ENCODE measurements at places on chromosomes 7 and 10. TPM values are rescaled to one million over a fixed set of nuclear protein-coding genes. Genes with fewer than 3 reads are reported as not detected.

Gene VPS26A
- 39.0 TPM for total RNA-seq

DNA sequence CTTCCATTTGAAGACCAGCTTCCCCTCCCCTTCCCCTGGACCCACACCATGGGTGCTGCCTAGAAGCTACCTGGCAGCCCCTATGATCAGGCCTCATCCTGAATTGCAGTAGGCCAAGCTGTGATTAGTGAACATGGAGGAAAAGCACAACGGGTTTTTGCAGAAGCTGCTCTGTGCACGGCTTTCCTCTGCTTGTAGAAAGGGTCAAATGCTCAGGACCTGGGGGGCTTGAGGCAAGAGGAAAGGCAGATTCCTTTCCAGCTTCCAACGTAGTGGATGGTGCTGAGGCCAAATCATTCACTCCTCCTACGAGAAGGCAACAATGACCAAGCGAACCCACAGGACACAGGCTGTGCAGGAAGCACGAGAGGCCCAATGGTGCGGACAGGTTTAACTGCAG, 410.3 kb upstream of the SHH start:
- no peak overlapping the region for H3K27ac ChIP-seq
- DNase-seq = no peak
- no peaks in the 10 kb centered on the region for H3K36me3 ChIP-seq
- no peaks in the 10 kb centered on the region for H3K4me1 ChIP-seq

- H3K4me3 ChIP-seq = peak overlapping the region; percentile 16
- peaks cover 84% of the 10 kb centered on the region for H3K4me1 ChIP-seq
- no peak for DNase-seq
- peak overlapping the region; percentile 77 for H3K27ac ChIP-seq
These were observed 6.0 kb downstream of the KIF5B start for GRCh38 chr10:32050177-32050576.

DNA sequence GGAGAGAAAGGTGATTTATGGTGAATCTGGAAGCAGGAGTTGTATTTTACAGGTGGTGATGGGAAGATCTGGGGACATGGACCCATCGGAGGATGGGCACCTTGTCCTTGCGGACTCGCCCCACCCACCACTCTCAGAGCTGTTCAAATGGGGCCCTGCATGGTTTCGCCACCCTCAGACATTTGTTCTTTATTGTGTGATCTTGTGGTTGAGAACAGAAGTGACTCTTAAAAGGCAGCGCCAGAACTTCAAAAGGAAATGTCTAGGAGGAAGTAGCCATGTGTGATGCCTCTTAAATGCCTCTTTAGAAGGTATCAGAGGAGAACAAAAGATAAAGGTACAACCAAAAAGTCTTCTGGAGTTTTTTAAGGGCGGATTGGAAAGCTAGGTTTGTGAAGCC, 205.7 kb downstream of the KIAA1217 start:
- H3K27me3 ChIP-seq = no peaks in the 10 kb centered on the region
- H3K27ac ChIP-seq = no peak overlapping the region
- H3K4me3 ChIP-seq = no peak overlapping the region
- no peak for DNase-seq
- H3K4me1 ChIP-seq = no peaks in the 10 kb centered on the region
- H3K36me3 ChIP-seq = no peaks in the 10 kb centered on the region

DNA sequence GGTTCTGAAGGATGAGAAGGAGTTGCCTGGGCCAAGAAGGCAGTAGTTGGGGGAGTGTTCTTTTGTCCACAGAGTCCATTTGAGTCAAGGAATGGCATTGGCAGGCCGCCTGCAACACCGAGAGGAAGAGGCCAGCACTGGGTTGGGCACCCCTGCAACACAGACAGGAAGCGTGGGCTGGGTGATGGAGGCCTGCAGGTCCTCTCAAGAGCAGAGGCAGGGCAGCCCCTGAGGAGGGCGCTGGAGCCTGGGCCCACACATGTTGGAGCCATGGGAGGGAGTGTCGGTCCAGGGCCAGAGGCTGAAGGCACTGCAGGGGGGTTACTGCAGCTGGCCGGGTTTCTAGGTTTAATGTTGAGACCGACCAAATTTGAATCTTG, 137.3 kb downstream of the PTPN20 start:
- no peaks in the 10 kb centered on the region for H3K27me3 ChIP-seq
- no peak overlapping the region for H3K27ac ChIP-seq
- peaks cover 17% of the 10 kb centered on the region for H3K4me1 ChIP-seq
- DNase-seq = no peak
- H3K4me3 ChIP-seq = no peak overlapping the region

DNA sequence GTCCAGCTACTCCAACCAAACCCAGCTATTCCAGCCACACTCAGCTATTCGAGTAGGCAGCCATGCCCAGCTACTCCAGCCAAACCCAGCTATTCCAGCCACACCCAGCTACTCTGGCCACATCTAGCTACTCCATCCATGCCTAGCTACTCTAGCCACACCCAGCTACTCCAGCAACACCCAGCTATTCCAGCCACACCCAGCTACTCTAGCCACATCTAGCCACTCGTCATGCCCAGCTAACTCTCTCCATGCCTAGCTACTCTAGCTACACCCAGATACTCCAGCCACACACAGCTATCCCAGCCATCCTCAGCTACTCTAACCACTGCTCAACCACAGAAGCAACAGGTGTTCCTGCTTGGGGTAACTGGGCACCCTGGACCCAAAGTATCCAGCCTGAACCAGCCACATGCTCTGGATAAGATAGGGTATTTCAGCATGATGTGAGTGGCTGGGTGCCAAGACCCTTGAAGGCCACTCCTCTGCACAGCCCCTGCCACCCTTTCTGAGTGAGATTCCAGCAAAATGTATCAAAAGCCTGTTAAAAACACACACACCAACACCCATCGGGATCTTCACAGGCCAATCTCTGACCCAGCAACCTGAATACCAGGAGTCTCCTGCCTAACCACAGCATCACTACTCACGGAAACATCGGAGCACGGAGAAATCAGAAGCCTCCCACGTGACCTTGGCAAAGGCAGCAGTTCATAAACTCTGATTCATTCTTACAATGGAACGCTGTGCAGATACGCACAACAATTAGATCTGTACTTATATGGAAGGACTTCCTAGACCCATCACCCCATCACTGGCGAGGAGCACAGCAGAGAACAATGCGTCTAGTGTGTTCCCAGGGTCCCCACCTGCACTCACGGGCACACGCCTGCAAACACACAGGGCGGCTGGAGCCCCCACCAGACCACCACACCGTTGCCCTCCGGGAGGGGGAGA, 51.8 kb upstream of the DNAAF5 start:
- H3K4me3 ChIP-seq = no peak overlapping the region
- H3K27ac ChIP-seq = no peak overlapping the region
- no peak for DNase-seq
- H3K27me3 ChIP-seq = no peaks in the 10 kb centered on the region
- H3K4me1 ChIP-seq = no peaks in the 10 kb centered on the region

- DNase-seq = peak; percentile 30
- H3K4me3 ChIP-seq = peak overlapping the region; percentile 87
- H3K27ac ChIP-seq = no peak overlapping the region
- no peaks in the 10 kb centered on the region for H3K36me3 ChIP-seq
- peaks cover 80% of the 10 kb centered on the region for H3K4me1 ChIP-seq
These were observed 9.4 kb upstream of the GATA3 start for GRCh38 chr10:8044908-8045725.

DNA sequence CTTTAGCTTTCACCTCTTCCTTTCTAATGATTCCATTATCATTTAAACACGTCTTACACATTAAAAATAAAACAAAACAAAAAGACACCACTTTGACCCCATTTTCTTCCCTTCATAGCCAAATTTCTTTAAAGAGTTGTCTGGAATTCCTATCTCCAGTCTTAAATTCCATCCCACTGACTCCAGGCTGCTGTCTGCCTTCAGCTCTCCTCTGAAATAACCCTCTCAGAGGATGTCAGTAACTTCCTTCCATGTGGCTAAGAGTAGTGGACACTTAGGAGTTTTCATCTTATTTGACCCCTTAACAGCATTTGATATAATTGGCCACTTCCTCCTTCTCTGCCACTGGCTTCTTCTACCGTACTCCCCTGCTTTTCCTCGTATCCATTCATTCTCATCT, 69.6 kb upstream of the MKX start:
- H3K27me3 ChIP-seq = no peaks in the 10 kb centered on the region
- H3K4me3 ChIP-seq = no peak overlapping the region
- H3K27ac ChIP-seq = no peak overlapping the region
- no peaks in the 10 kb centered on the region for H3K4me1 ChIP-seq
- H3K36me3 ChIP-seq = no peaks in the 10 kb centered on the region
- DNase-seq = no peak

DNA sequence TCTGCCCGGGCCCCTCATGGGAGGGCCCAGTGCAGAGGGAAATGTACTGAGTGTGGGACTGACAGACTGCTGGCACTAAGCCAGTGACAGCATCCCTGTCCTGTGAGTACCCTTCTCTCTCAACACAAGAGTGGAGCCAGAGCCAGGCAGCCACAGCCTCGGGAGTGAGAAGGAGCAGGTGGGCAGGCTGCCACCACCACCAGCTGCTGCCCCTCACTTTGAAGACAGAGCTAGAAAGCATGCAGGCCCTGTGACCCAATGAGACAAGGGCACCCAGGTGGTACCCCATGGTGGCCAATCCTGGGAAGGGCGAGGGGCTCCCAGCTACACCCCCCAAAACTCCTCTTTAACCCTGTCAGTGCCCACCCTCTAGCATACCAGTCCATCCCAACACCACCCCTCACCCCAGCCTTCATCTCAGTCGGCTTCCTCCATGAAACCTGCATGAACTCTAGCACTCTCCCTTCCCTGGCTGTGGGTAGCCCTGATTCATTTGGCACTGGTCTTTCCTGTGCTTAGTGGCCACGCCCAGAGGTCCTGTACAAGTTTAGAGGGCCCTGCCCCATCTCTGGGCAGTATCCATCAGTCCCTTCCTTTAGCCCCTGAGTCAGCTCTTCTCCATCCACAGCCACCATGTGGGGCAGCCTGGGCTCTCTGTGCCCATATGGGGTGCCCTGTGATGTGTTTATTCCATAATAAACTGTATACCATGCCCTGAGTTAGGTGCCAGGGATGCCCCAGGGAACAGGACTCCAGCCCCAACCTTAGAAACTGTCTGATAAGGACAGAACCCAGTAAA, 207.0 kb upstream of the ZMIZ1 start:
- H3K4me1 ChIP-seq = no peaks in the 10 kb centered on the region
- H3K36me3 ChIP-seq = no peaks in the 10 kb centered on the region
- H3K27me3 ChIP-seq = no peaks in the 10 kb centered on the region
- no peak overlapping the region for H3K4me3 ChIP-seq
- DNase-seq = no peak
- H3K27ac ChIP-seq = no peak overlapping the region

DNA sequence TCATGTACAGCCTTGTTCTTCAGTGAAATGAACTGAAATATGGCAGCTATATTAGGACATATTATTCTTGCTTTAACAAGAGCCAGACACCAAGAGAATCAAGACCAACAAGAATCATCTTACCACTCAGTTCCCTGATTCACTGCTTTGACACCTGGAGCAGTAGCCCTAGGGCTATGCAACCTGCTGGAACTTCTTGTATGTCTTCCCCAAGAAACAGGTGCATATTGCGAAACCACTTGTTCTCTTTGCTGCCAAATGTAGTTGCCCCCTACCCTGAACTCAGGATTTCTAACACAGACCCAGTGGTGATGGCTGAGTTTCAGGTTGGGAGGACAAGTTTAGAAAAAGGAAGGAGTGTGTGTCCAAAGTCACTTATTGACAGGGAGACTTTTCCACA, 46.1 kb downstream of the WIPF3 start:
- no peaks in the 10 kb centered on the region for H3K4me1 ChIP-seq
- no peak overlapping the region for H3K4me3 ChIP-seq
- H3K36me3 ChIP-seq = no peaks in the 10 kb centered on the region
- no peak for DNase-seq

DNA sequence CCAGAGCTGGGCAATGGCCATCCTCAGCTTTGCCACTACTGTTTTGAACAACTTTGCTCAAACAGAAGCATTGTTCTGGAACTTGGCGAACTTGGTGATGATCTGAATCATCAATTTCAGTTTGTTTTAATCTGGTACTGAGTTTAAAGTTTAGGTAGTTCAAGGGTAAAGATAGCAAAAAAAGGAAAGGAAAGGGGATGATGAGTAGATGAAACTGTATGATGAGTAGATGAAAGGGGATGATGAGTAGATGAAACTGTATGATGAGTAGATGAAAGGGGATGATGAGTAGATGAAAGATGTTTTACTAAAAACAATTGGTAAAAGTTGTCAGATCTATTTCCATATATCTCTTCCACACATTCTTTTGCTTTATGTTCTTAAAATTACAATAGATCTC, 737.0 kb downstream of the LRMDA start:
- no peaks in the 10 kb centered on the region for H3K27me3 ChIP-seq
- H3K27ac ChIP-seq = no peak overlapping the region
- peaks cover 3% of the 10 kb centered on the region for H3K36me3 ChIP-seq

GRCh38 chr10:83666762-83667161, 472.5 kb upstream of the GHITM start:
- no peak overlapping the region for H3K4me3 ChIP-seq
- no peak overlapping the region for H3K27ac ChIP-seq
- H3K36me3 ChIP-seq = no peaks in the 10 kb centered on the region
- no peaks in the 10 kb centered on the region for H3K4me1 ChIP-seq
- no peaks in the 10 kb centered on the region for H3K27me3 ChIP-seq

GRCh38 chr7:28166982-28167715, 13.4 kb downstream of the JAZF1 start:
- peaks cover 18% of the 10 kb centered on the region for H3K4me1 ChIP-seq
- no peaks in the 10 kb centered on the region for H3K36me3 ChIP-seq
- H3K4me3 ChIP-seq = no peak overlapping the region
- no peaks in the 10 kb centered on the region for H3K27me3 ChIP-seq

DNA sequence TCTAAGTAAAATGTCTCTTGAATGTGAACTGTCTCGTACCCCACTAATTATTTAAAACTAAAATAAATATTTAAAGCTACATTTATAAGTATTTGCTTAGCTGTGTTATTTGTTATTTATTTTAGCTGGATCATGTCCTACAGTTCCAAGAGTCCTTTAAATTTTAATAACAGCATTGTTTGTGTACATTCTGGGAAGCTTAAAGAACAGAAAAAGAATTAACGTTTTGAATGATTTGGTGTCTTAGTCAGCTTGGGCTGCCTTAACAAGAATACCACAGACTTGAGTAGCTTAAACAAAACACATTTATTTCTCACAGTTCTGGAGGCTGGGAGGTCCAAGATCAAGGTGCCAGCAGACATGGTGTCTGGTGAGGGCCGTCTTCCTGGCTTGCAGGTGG, 107.4 kb downstream of the ITIH5 start:
- H3K27ac ChIP-seq = no peak overlapping the region
- no peak overlapping the region for H3K4me3 ChIP-seq
- no peaks in the 10 kb centered on the region for H3K27me3 ChIP-seq
- H3K4me1 ChIP-seq = no peaks in the 10 kb centered on the region

DNA sequence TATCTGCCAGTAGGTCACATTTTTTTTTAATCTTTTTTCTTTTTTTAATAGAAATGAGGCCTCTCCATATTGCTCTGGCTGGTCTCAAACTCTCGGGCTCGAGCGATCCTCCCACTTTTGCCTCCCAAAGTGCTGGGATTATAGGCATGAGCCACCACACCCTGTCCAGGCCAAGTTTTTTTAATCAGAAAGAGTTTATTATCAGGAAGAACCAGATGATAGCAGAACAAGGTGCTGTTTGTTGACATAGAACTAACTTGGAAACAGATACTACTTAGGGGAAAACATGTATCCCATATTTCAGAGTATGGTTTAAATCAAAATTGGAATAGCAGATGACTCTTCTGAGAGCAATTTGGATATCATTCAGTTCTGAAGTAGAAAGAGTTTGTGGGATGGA, 118.6 kb downstream of the NRF1 start:
- peaks cover 4% of the 10 kb centered on the region for H3K36me3 ChIP-seq
- peak overlapping the region; percentile 42 for H3K27ac ChIP-seq
- no peaks in the 10 kb centered on the region for H3K4me1 ChIP-seq
- no peak overlapping the region for H3K4me3 ChIP-seq
- DNase-seq = no peak

Measured in activated T-cell treated with anti-CD3 and anti-CD28 coated beads, Interleukin-2, amount 50 U/mL, for 72 hours (primary cell).